Spleen (tissue), 13 donors: ENCODE measurements at places on chromosomes 11 and 22. TPM values are rescaled to one million over a fixed set of nuclear protein-coding genes. Genes with fewer than 3 reads are reported as not detected.

Gene NLRX1
- polyA plus RNA-seq: 10.6 TPM

Gene GPR83
- polyA plus RNA-seq: 0.15 TPM

Gene DNAJC24
- 7.5 TPM for polyA plus RNA-seq

GRCh38 chr22:24025475-24025874, 14.4 kb downstream of the CABIN1 start:
- H3K36me3 ChIP-seq: peaks cover 9% of the 10 kb centered on the region
- H3K4me1 ChIP-seq: peaks cover 7% of the 10 kb centered on the region
- H3K27me3 ChIP-seq: no peaks in the 10 kb centered on the region
- H3K4me3 ChIP-seq: no peak overlapping the region

DNA sequence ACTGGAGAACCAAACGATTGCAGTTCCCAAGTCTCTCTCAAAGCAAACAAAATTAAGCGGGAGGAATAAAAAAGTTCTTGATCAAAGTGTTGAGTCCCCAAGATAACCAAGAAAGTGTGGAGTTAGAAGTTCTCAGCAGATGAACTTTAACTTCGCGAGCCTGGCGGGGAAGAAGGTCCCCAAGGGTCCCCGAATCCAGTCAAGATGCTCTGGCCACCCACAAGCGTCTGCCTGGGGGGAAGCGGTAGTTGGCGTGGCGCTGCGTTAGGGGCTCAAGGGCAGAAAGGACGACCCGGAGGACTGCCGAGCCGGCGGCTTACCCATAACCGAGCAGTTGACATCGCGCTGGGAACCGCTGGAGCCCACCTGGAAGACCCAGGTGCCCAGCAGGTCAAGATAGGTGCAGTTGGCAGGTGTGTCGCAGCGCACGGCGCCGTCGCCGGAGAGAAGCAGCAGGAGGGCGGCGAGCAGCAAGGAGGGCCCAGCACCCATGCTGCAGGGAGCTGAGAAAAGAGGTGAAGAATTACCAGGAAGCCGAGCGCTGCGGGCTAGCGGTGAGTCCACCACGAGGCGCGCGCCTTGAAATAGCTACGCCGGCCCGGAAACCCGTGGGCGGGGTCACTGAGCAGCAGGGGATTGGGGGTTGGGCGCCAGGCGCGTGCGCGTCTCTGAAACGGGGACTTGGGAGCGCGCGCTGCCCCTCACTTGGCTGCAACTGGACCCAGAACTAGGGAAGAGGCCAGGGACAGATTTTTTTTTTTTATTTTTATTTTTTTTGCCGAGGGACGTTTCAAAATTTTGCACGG, at the start of gene CTSC:
TSS of gene CTSC (minus strand) at position 556 of the 806 bp plus-strand sequence. CDS start at position 492, 64 bp downstream.
- no peaks in the 10 kb centered on the region for H3K27me3 ChIP-seq
- DNase-seq: peak; percentile 99
- H3K4me1 ChIP-seq: peaks cover 79% of the 10 kb centered on the region
- peak within 1 kb of the TSS; percentile 93 for H3K4me3 ChIP-seq

- no peaks in the 10 kb centered on the region for H3K27me3 ChIP-seq
- DNase-seq: no peak
- no peaks in the 10 kb centered on the region for H3K36me3 ChIP-seq
- H3K4me3 ChIP-seq: no peak overlapping the region
Observed at GRCh38 chr11:83713708-83714107, 427.5 kb upstream of the CCDC90B start.

DNA sequence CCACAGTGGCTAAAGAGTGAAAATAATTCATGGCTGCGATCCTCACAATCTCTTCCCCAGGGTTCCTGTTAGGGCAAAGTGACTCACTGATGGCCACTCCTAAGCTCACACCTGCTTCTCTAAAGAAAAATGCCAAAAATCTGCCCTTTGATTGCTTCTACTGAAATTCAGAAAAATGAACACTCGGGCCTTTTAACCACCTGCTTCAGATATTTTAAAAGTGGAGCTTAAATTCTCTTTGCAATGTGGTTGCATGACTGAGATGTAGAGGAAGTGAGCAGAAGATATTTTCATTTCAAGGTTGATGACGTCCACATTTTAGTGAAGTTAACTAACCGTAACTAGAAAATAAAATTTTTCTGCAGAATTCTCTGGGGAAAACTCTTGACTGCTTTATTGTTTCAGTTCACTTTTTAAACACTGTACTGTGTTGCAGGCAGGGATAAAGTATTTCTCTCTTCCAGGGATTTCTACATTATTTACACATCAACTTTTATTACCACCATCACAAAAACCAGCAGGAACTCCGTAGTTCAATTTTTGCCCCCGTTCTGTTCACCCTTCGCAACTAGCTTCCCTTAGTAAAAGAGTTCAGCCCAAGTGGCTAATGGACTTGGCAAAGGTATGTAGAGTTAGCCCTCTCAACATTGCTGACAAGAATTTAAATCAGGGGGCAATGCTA, 8.5 kb downstream of the RAB30 start:
- no peak overlapping the region for H3K4me3 ChIP-seq
- peaks cover 56% of the 10 kb centered on the region for H3K4me1 ChIP-seq
- no peak for DNase-seq
- H3K27me3 ChIP-seq: no peaks in the 10 kb centered on the region
- H3K36me3 ChIP-seq: no peaks in the 10 kb centered on the region

- DNase-seq: no peak
- H3K4me3 ChIP-seq: no peak overlapping the region
- H3K27me3 ChIP-seq: no peaks in the 10 kb centered on the region
- H3K36me3 ChIP-seq: peaks cover 22% of the 10 kb centered on the region
- no peaks in the 10 kb centered on the region for H3K4me1 ChIP-seq
- H3K27ac ChIP-seq: no peak overlapping the region
Observed at GRCh38 chr11:68406324-68407313, 53.9 kb upstream of the PPP6R3 start.

GRCh38 chr11:21464601-21465193, 728.2 kb upstream of the ANO5 start:
- DNase-seq: no peak
- no peak overlapping the region for H3K4me3 ChIP-seq
- H3K27me3 ChIP-seq: no peaks in the 10 kb centered on the region
- no peaks in the 10 kb centered on the region for H3K4me1 ChIP-seq

DNA sequence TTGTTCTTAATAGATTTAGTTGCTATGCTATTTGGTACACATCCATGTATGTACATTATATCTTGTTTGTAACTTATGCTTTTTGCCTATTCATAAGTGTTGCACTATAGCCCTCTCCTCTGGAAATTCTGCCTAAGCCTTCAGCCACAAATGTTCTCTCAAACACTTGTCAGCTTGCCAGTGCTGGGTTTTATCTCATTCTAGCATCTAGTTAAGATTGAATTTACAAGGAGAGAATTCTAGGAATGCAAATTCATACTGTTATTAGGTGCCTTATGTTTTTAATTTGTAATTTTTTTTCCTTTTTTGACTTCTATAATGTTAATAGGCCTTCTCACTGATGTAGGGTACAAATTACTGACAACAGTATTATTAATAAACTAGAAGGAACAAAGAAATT, 14.6 kb upstream of the CTSC start:
- DNase-seq: no peak
- H3K4me3 ChIP-seq: no peak overlapping the region
- H3K27me3 ChIP-seq: no peaks in the 10 kb centered on the region
- H3K36me3 ChIP-seq: no peaks in the 10 kb centered on the region
- no peak overlapping the region for H3K27ac ChIP-seq

GRCh38 chr11:68890490-68891231, 13.0 kb downstream of the MRPL21 start:
- no peaks in the 10 kb centered on the region for H3K27me3 ChIP-seq
- no peak overlapping the region for H3K4me3 ChIP-seq
- no peak overlapping the region for H3K27ac ChIP-seq
- H3K4me1 ChIP-seq: no peaks in the 10 kb centered on the region

DNA sequence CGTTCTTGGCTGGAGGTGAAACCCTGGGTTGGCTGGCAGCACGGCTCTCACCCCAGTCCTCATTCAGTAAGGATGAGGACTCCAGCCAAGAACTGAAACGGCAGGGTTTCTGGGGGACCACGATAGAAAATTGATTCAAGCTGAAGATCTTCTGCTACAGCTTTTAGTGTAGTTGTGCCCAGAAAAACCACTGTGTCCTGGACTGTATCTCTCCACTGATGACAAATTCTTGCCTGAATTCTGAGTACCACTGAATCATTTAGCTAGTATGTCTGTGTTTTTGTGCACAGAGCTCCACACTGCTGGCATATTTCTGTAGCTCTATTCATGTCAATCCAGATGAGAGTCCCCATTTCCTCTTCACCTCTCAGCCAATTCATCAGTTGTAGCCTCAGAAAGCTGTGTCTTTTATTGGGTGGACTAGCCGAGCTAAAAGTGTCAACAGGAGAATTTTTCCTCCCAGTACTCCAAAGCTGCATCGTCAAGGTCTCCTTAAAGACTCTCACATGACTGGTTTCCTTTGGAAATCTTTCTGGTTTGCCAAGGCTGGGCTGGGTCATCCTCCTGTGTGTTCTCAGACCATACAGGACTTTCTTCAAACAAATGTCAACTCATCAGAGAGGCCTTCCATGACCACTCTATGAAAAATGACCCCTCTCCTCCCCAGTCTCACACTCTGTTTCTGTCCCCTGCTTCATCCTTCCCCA, 144.6 kb downstream of the LDLRAD3 start:
- no peak overlapping the region for H3K4me3 ChIP-seq
- H3K27ac ChIP-seq: no peak overlapping the region
- H3K4me1 ChIP-seq: peaks cover 12% of the 10 kb centered on the region
- H3K36me3 ChIP-seq: no peaks in the 10 kb centered on the region
- no peaks in the 10 kb centered on the region for H3K27me3 ChIP-seq
- DNase-seq: no peak

GRCh38 chr22:27883656-27884350, 35.3 kb downstream of the PITPNB start:
- H3K4me3 ChIP-seq: no peak overlapping the region
- H3K4me1 ChIP-seq: peaks cover 14% of the 10 kb centered on the region
- no peak for DNase-seq
- H3K27ac ChIP-seq: no peak overlapping the region
- no peaks in the 10 kb centered on the region for H3K27me3 ChIP-seq

DNA sequence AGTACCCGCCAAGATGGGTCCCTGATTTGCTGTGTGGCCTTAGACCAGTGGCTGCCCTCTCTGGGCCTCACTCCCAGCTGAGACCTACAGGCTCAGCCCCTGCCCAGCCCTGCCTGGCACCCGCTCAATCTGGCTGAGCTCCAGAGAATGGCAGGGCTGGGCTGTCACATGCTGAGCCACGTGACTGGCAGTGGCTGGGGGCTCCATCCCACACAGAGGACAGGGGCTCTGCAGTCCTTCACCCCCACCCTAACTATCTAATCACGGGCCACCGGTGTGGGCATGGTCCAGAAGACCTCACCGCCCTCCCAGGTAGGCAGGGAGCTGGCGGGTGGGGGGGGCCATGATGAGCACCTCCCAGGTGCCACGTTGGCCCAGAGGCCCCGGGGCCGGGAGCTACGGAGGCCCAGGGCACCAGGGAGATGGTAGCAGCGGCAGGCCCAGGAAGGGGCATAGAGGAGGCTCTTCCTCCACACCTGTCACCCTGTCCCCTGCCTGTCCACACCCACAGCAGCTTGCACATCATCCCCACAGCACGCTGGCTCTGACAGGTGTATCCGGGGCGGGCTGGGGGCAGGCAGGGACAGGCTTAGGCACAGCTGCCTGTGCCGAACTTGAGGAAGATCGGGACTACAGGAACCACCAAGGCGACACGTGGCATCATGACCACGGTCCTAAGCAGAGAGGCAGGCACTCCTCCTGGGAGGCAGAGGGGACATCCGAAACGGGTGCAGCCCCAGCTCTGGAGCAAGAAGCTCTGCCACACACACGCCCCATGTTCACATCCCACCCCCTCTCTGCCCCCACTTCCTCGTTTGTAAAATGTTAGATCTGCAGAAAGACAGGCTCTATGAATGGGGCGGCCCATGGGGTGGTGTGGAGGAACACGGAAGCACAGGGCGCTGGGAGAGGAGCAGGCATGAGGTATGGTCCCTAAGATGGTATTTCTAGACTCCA, 1.5 kb upstream of the ALDH3B1 start:
- H3K36me3 ChIP-seq: no peaks in the 10 kb centered on the region
- H3K4me3 ChIP-seq: peak overlapping the region; percentile 65
- H3K27me3 ChIP-seq: no peaks in the 10 kb centered on the region
- peak overlapping the region; percentile 93 for H3K27ac ChIP-seq

- no peak overlapping the region for H3K27ac ChIP-seq
- H3K27me3 ChIP-seq: no peaks in the 10 kb centered on the region
- H3K4me1 ChIP-seq: no peaks in the 10 kb centered on the region
- H3K36me3 ChIP-seq: no peaks in the 10 kb centered on the region
- H3K4me3 ChIP-seq: no peak overlapping the region
Observed at GRCh38 chr22:20600137-20600673, 92.8 kb downstream of the MED15 start.

GRCh38 chr22:44566911-44567310, 68.9 kb upstream of the RTL6 start:
- H3K4me3 ChIP-seq: no peak overlapping the region
- no peak overlapping the region for H3K27ac ChIP-seq
- H3K36me3 ChIP-seq: no peaks in the 10 kb centered on the region
- H3K27me3 ChIP-seq: no peaks in the 10 kb centered on the region
- peak; percentile 70 for DNase-seq

- DNase-seq: no peak
- no peaks in the 10 kb centered on the region for H3K27me3 ChIP-seq
- H3K4me1 ChIP-seq: peaks cover 10% of the 10 kb centered on the region
- H3K36me3 ChIP-seq: no peaks in the 10 kb centered on the region
- no peak overlapping the region for H3K27ac ChIP-seq
Observed at GRCh38 chr11:48087974-48088681, 107.8 kb downstream of the PTPRJ start.
